ENCODE measurements at places on chromosomes 1 and 21. TPM values are rescaled to one million over a fixed set of nuclear protein-coding genes. Genes with fewer than 3 reads are reported as not detected.
A peak's percentile ranks its signal among the peaks of the same experiment; 100 is the strongest.

The CHD5 gene
- 0.09 TPM for total RNA-seq

The RGS4 gene
- 1.8 TPM for total RNA-seq

GRCh38 chr1:62439652-62440371 is 3.0 kb downstream of the USP1 start:
- DNase-seq = peak; percentile 22

GRCh38 chr1:26598890-26599289 is 69.3 kb downstream of the RPS6KA1 start:
- peak; percentile 39 for DNase-seq

GRCh38 chr21:25952306-25952705 is 217.5 kb downstream of the GABPA start:
- DNase-seq = no peak

DNA sequence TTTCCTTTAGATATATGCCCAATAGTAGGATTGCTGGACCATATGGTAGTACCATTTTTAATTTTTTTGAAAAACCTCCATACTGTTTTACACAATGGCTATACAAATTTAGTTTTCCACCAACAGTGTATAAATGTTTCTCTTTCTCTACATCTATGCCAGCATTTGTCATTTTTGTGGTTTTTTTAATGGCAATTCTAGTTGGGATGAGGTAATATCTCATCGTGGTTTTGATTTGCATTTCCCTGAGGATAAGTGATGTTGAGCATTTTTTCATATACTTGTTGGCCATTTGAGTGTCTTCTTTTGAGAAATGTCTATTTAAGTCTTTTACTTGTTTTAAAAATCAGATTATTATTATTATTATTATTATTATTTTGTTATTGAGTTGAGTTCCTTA is 35.5 kb downstream of the PLA2G4A start:
- no peak for DNase-seq

GRCh38 chr1:172002725-172003345 is 161.5 kb downstream of the DNM3 start:
- peak; percentile 88 for DNase-seq

GRCh38 chr1:41892301-41892781 is 26.4 kb downstream of the HIVEP3 start:
- no peak for DNase-seq

DNA sequence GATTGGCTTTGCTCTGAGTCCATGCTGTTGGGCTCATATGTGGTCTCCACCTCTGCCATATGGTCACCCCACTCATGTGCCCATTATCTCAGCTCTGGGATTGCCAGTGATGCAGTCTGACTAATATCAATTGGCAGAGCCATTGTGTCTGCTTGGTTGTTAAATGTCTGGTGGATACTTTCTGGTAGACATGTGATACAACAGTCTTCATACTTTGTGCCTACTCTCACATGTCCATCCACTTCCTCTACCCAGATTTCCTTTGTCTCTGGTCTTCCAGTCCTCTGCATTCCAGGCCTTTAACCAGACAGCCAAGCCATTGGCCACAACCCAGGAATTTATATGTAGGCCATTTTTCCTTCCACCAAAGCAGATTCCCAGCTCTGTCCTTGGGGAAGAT is 30.8 kb upstream of the DIPK1A start:
- no peak for DNase-seq

GRCh38 chr1:118918230-118918939 is 69.8 kb downstream of the TBX15 start:
- DNase-seq = no peak

The PCSK9 gene
- total RNA-seq = 3.1 TPM

The SPOCD1 gene
- 0.13 TPM for total RNA-seq

DNA sequence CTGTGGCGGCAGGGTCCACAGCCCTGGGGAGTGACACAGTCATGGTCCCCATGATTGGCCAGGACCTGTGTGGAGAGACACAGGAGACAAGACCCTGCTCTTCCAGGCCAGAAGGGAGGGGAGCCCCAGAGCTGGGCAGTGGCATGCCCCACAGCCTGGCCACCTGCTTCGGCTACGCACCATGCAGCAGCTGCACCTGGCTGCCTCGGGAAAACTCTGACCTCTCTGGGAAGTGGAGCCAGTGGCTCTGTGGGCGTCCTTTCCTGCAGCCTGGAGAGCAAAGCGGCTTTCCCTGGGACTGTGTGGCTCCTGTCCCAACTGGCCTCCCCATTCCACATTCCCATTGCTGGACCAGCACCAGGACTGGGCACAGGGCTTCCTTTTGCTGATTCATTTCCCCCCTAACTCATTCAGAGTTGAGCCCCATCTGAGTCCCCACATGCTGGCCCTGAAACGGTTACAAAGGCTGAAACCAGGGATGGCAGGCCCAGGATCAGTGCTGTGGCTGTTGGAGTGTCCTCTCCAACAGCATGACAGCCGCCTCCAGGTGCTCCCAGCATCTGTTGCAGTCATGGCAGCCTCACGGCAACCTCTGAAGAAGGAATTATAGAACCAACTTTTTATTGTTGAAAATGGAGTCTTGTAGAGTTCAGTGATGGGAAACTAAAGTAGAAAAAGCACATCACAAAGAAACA is 15.0 kb downstream of the OXCT2 start:
- no peak for DNase-seq

DNA sequence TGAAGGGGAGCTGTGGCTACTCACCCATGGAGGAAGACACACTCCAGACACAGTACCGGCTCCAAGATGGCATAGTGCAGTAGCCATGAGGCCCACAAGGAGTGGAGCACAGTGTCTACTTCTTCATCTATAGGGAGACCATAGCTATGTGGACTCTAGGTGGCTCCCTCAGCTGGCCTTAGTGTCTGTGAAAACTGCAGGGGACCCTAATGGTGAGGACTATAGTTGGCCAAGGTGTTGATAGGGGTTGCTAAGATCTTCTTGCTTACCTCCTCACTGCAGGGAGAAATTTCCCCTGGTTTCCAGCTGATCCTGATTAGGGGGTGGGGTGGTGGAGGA is 58.9 kb downstream of the DIPK1A start:
- no peak for DNase-seq

GRCh38 chr1:66137235-66137634 is 344.5 kb downstream of the PDE4B start:
- DNase-seq = no peak

- DNase-seq = peak; percentile 12
Measured at GRCh38 chr1:220991959-220992704, 112.9 kb downstream of the HLX start.

GRCh38 chr1:182652933-182653332 is 31.5 kb downstream of the RGS8 start:
- no peak for DNase-seq

The LYPLAL1 gene
- total RNA-seq = 53.9 TPM

The SLC22A15 gene
- 0.53 TPM for total RNA-seq

The LDLRAD2 gene
- 1.5 TPM for total RNA-seq

DNA sequence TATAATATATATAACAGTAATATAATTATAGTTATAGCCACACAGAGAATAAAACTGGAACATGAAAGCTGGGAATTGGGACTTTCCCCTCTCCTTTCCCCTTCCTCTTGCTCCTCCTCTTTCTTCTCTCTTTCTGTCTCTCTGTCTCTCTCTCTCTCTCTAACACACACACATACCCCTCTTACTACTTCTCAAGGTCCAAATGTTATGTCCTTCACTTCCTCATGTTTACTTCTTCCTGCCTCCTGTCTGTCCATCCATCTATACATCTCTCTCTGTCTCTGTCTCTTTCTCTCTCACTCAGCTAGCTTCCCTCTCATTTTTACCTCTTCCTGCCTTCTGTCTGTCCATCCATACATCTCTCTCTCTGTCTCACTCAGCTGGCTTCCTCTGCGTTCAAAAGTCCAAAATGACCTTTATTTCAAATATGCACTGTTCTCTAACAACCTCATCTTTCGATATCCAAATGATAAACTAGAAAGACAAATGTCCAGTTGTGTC is 261.1 kb downstream of the SIPA1L2 start:
- no peak for DNase-seq

GRCh38 chr1:236997882-236998281 is 6.4 kb downstream of the MT1HL1 start:
- DNase-seq = no peak

The DDR2 gene
- total RNA-seq = 58.2 TPM

GRCh38 chr1:114341856-114342255 is 169.1 kb downstream of the TRIM33 start:
- no peak for DNase-seq

The ZYG11B gene
- total RNA-seq = 43.9 TPM

GRCh38 chr1:90850181-90850897 is 133.2 kb upstream of the BARHL2 start:
- DNase-seq = peak; percentile 35

DNA sequence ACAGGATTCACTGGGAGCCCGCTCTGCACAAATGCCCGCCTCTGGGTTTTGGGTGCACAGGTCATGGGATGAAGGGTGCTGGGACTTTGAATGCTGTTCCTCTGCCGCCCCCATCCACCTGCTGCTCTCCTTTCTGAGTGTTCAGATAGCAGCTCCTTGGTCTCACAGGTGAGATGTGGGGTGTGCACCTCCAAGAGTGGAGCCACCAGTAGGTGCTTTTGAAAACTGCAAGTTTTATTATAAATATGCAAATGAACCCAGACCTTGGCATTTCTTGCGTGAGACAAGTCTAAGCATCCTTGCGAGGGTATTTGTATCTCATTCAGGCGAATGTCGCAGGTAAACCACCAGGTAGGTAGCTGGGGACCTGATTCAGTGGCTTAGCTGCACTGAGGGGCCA is 30.2 kb downstream of the OBSCN start:
- DNase-seq = no peak

- peak; percentile 70 for DNase-seq
Measured at GRCh38 chr1:209435654-209436566, 147.6 kb upstream of the CAMK1G start.

DNA sequence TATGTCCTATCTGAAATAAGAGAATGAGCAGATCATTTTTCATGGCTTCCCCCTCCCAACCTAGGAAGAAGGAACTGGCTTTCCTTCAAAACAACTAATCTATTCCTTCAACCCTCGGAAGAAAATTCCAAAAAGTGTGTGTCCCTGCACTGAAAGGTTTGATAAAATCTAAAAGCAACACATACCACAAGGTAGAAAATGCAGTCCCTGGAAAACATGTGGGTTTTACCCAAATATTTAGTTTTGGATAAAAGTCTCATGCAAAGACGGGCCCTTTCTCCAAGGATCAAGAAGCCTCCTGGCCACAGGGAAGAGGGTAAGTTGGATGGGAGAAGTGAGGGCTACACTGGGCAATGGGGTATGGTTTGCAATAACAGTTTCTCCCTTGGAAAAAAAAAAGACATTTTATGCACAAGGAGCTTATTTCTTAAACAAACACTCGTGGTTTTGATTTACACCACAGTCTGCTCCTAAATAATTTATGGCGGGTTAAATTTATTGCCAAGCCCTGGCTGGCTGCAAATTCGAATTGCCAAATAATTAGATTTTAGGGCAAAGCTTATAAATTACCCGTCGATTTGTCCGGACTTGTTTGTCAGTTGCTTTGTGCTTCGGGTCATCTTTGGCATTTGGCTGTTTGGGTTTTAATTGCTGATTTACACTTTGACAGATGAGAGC is 28.9 kb downstream of the ERI3 start:
- DNase-seq = no peak

GRCh38 chr1:36760081-36760480 is 274.2 kb downstream of the GRIK3 start:
- no peak for DNase-seq

The PIGR gene
- under 0.01 TPM for total RNA-seq

The SELP gene
- 1.2 TPM for total RNA-seq

The DNASE2B gene
- total RNA-seq = 0.09 TPM

DNA sequence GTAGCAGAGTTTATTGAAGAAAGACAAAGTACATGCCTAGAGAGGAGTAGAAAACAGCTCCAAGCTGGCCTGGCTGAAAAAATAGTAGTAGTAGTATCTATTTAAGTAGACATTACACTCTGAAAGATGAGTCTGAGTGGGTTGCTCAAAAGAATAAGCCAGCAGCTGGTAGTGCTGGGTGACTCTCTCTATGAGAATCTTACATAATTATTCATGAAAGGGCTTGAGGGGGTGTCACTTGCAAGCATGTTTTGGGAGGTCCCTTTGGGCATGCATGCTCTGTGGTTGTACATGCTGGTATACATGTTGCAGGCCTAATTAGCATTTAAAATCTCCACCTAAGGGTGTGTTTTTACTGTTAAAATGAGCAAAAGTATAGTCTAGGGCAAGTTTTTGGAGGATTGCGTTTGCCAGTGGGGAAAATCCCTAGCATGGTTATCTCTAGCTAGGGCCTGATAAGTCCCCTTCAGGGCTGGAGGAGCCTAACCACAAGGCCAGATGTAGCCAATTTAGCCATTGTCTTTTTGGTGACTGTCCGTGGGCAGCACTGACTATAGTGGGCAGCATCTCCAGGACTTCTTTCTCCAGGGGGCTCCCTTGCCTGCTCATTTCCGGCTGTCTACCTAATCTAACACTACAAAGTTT is 11.0 kb upstream of the FCGR2A start:
- no peak for DNase-seq

The SAMD13 gene
- total RNA-seq = 9.1 TPM

The MFAP2 gene
- 89.3 TPM for total RNA-seq

GRCh38 chr1:158176399-158176798 is 4.3 kb upstream of the CD1D start:
- DNase-seq = no peak

- peak; percentile 97 for DNase-seq
Measured at GRCh38 chr1:56074007-56074651, 505.2 kb downstream of the PLPP3 start.

GRCh38 chr1:19333587-19334354 is 21.6 kb downstream of the SLC66A1 start:
- no peak for DNase-seq

Data from muscle of leg (tissue), 16 donors.